Naive thymus-derived CD8-positive, alpha-beta T cell (primary cell): ENCODE measurements at places on chromosomes 12 and 14. TPM values are rescaled to one million over a fixed set of nuclear protein-coding genes. Genes with fewer than 3 reads are reported as not detected.
A peak's percentile ranks its signal among the peaks of the same experiment; 100 is the strongest.

DNA sequence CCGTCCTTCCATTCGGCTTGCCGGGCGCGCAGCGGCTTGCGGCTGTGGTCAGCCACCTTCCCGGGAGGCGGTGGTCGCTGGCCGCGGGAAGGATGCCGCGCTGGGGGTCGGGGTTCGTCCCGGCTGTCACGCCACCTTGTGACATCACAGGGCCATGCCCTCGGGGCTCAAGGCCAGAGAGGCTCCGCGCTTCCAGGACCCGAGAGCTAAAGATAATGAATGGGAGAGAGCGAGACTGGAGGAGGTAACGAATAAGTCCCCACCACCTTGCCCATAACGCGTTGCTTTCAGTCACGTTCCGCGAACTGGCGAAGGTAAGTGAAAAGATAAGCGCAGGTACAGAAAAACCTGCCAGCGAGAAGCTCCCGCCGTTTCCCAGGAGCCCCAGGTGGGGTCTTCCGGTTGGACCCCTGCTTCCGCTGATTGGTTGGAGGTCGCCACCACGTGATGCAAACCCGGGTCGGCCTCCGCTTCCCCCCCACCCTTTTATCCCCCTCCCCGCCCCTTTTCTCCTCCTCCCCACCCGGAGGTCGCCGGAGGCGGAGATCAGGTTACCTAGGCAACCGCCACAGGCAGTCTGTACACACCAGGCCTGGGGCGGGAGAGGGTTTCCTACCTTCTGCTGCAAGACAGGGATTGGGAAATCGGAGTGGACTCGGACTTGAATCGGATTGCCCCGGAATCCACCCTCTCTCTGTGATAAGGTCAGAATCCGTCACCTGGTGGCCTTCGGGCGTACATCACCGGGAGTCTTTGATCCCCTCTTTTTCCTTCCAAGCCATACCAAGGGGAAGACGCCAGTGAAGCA, at the start of gene LRRC9:
Gene LRRC9, plus strand, starts transcription at position 575 of the 808 bp plus-strand sequence.
- peak within 1 kb of the TSS; percentile 93 for H3K27ac ChIP-seq
- peaks cover 5% of the 10 kb centered on the region for H3K27me3 ChIP-seq
- H3K36me3 ChIP-seq = peaks cover 3% of the 10 kb centered on the region
- H3K4me3 ChIP-seq = peak within 1 kb of the TSS; percentile 88
- H3K4me1 ChIP-seq = peaks cover 9% of the 10 kb centered on the region

RNASE7 gene
- not detected for total RNA-seq

GRCh38 chr14:101878822-101879528, 85.4 kb upstream of the DYNC1H1 start:
- peaks cover 54% of the 10 kb centered on the region for H3K36me3 ChIP-seq
- H3K4me1 ChIP-seq = peaks cover 76% of the 10 kb centered on the region
- H3K27me3 ChIP-seq = no peaks in the 10 kb centered on the region
- H3K27ac ChIP-seq = peak overlapping the region; percentile 90

DNA sequence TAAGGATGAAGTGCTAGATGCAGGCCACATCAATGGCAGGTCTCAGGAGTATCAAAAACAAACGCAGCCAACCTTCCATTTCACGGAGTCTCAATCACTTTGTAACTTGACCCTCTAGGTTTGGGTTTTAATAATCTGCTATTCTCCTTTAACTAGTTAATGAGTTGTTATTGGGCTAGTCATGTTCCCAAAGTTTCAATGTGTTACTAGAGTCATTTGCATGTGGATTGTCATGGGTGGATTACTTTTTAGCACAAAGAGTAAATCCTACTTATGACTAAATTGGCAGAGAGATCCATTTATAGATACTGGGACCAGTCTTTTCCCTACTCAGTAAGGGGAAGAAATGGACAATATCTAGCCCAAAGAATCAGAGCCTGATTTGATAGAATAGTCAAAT, 151.0 kb downstream of the BCAT1 start:
- H3K27me3 ChIP-seq = no peaks in the 10 kb centered on the region
- H3K27ac ChIP-seq = no peak overlapping the region
- H3K36me3 ChIP-seq = no peaks in the 10 kb centered on the region
- no peak overlapping the region for H3K4me3 ChIP-seq

GRCh38 chr14:33780035-33780434, 170.8 kb downstream of the EGLN3 start:
- no peaks in the 10 kb centered on the region for H3K36me3 ChIP-seq
- H3K4me1 ChIP-seq = no peaks in the 10 kb centered on the region
- no peak overlapping the region for H3K27ac ChIP-seq
- no peak overlapping the region for H3K4me3 ChIP-seq
- DNase-seq = no peak

DNA sequence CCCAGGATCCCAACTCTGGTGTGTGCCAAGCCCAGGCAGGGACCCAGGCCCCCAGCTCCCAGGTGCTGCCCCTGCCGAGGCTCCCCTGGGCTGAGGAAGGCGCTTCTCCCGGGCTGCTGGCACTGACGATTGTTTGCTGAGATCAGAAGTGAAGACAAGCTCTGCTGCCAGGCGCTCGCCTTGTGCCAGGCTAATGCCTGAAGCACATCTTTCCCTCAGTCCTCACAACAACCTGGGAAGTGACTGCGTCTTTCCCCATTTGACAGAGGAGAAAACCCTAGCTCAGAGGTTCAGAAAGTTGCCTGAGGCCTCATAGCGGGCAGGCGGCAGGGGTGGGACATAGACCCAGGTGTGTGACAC, 36.8 kb downstream of the ANKRD9 start:
- no peak overlapping the region for H3K4me3 ChIP-seq
- no peaks in the 10 kb centered on the region for H3K27me3 ChIP-seq
- no peak for DNase-seq
- peaks cover 28% of the 10 kb centered on the region for H3K36me3 ChIP-seq

TMEM119 gene
- 0.77 TPM for total RNA-seq

DNA sequence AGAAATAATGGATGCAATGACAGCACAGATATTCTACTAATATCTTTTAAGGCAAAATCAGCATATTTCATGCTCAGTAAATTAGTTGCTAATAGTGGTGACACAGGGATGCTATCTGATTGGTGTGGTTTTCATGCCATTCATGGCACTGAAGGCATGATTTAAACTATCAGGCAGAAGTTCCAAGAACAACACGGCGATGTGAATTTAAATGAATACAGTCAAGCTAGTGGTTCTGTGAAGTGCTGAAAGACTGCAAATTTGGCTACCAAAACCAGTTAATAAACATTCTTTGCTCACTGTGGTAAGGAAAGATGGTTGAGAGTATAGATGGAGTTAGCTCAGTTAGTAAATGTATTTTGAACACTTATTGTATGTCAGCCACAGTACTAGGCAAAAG, 272.0 kb upstream of the DIO2 start:
- H3K27ac ChIP-seq = no peak overlapping the region
- H3K27me3 ChIP-seq = no peaks in the 10 kb centered on the region
- H3K4me3 ChIP-seq = no peak overlapping the region
- no peaks in the 10 kb centered on the region for H3K4me1 ChIP-seq

DNA sequence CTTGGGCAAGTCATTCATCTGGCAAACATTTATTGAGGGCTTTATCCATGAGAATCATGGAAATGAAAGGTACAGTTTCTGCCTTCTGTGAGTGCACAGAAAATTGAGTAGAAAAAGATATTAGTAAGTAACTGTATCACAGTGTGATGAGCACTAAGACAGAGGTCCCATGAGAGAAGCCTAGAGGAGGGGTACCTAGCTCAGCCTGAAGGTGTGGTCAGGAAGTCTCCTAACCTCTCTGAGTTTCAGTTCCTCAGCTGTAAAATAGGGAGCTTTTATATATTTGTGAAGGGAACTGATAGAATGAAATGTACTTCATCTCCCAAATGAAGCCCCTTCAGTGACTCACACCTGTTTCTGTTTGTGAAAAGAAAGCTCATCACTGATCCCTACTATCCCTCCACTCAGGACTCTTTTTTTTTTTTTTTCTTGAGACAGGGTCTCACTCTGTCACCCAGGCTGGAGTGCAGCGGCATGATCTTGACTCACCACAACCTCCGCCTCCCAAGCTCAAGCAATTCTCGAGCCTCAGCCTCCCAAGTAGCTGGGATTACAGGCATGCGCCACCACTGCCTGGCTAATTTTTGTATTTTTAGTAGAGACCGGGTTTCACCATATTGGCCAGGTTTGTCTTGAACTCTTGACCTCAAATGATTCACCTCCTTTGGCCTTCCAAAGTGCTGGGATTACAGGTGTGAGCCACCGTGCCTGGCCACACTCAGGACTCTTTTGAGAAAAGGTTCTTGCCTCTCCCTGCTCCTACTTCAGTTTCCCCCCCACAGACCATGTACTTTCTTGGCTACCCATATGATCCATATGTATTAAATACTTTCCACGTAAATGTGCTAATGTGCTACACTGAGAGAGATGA, 93.7 kb upstream of the FUT8 start:
- peaks cover 5% of the 10 kb centered on the region for H3K36me3 ChIP-seq
- H3K27me3 ChIP-seq = no peaks in the 10 kb centered on the region
- peak overlapping the region; percentile 73 for H3K27ac ChIP-seq
- peaks cover 66% of the 10 kb centered on the region for H3K4me1 ChIP-seq

GRCh38 chr12:66726556-66726955, 47.7 kb upstream of the GRIP1 start:
- no peaks in the 10 kb centered on the region for H3K27me3 ChIP-seq
- H3K4me3 ChIP-seq = no peak overlapping the region
- no peak for DNase-seq
- H3K27ac ChIP-seq = no peak overlapping the region
- H3K4me1 ChIP-seq = peaks cover 2% of the 10 kb centered on the region

GRCh38 chr14:78335531-78335930, 165.4 kb downstream of the NRXN3 start:
- no peak overlapping the region for H3K27ac ChIP-seq
- H3K4me3 ChIP-seq = no peak overlapping the region

GRCh38 chr12:108129017-108129812, at the start of gene WSCD2:
WSCD2 (plus strand) TSS chr12:108129288; CDS start chr12:108195833, 66,545 bp downstream.
- no peak for DNase-seq
- peaks cover 73% of the 10 kb centered on the region for H3K27me3 ChIP-seq
- H3K4me1 ChIP-seq = no peaks in the 10 kb centered on the region
- H3K36me3 ChIP-seq = no peaks in the 10 kb centered on the region
- H3K27ac ChIP-seq = no peak within 1 kb of the TSS
- H3K4me3 ChIP-seq = peak within 1 kb of the TSS; percentile 41

- H3K4me1 ChIP-seq = peaks cover 10% of the 10 kb centered on the region
- H3K27me3 ChIP-seq = no peaks in the 10 kb centered on the region
- no peak overlapping the region for H3K27ac ChIP-seq
- no peak overlapping the region for H3K4me3 ChIP-seq
- H3K36me3 ChIP-seq = no peaks in the 10 kb centered on the region
Measured at GRCh38 chr14:32434880-32435279, 105.8 kb downstream of the AKAP6 start.

GRCh38 chr14:55194656-55195355, 3.4 kb upstream of the DLGAP5 start:
- no peaks in the 10 kb centered on the region for H3K36me3 ChIP-seq
- no peak overlapping the region for H3K4me3 ChIP-seq
- H3K27me3 ChIP-seq = no peaks in the 10 kb centered on the region
- DNase-seq = no peak

ENDOU gene
- total RNA-seq = not detected

SALL2 gene
- total RNA-seq = 6.2 TPM

DNA sequence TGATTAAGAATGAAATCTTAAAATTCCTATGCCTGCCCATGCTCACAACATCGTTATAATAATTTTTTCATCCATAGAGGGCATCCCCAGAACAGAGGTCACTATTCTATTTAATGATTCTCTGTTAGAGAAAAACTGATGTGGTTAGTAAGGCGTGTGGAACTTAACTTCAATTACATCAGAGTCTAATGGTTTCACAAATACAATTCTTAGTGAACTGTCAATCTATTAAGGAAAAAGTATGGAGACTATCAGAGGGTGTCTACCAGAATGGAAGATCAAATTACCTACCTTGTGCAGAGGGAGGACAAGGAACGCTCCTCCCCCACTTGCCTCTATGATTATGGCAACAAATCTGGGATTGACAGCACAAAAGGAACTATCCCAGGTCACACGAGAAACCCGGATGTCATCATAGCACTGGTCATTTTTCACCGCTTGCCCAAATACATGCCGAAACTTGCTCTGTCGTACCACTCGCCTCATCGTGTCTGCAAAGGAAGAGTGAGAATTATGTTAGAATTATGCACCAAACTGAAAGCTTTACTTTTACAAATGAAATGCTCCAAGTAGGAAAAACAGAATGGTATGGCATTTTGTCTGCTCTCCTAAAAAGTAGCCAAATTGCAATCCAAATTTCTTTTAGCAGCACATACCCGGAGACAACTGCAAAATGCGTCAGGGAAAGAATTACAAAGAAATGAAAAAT, 30.3 kb downstream of the CORO1C start:
- H3K36me3 ChIP-seq = peaks cover 8% of the 10 kb centered on the region
- H3K27ac ChIP-seq = no peak overlapping the region
- no peak overlapping the region for H3K4me3 ChIP-seq
- DNase-seq = no peak
- peaks cover 25% of the 10 kb centered on the region for H3K4me1 ChIP-seq

DNA sequence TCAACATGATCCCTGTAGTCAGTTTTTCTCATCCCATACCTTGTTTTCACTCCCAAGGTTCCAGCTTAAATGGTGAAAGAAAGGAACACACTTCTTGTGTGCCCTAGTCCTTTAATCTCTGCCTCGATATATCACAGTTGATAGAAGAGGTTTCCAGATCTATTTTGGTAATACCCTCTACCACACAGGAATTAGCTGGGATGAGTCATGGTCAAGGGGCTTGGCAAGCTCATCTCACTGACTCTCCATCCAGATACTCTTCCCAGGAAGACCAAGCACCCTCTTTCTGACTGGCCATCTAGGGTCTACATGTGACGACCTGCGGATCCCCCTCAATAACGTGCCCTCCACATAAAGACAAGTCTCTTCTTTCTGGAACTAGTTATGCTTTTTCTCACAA, 277.9 kb downstream of the ITPR2 start:
- no peak overlapping the region for H3K4me3 ChIP-seq
- no peaks in the 10 kb centered on the region for H3K4me1 ChIP-seq
- no peak overlapping the region for H3K27ac ChIP-seq
- no peak for DNase-seq
- peaks cover 21% of the 10 kb centered on the region for H3K36me3 ChIP-seq

TNS2 gene
- total RNA-seq = 3.0 TPM

DNA sequence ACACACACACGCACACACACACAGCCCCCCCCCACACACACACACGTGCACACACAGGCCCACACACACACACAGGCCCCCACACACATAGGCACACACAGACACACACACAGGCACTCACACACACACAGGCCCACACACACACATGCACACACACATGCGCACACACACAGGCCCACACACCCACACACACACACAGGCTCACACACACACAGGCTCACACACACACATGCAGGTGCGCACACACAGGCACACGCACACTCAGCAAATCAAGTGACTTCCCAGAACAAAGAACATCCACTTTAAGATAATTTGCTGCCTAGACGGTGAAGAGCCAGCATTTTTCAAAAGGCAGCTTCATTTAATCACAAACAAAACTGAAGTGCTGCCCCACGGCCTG, 78.5 kb upstream of the FBRSL1 start:
- no peaks in the 10 kb centered on the region for H3K36me3 ChIP-seq
- no peak for DNase-seq
- H3K4me3 ChIP-seq = no peak overlapping the region
- peak overlapping the region; percentile 57 for H3K27ac ChIP-seq
- H3K27me3 ChIP-seq = no peaks in the 10 kb centered on the region

GRCh38 chr12:18798535-18799361, 60.8 kb downstream of the CAPZA3 start:
- H3K27ac ChIP-seq = no peak overlapping the region
- H3K27me3 ChIP-seq = no peaks in the 10 kb centered on the region
- H3K36me3 ChIP-seq = no peaks in the 10 kb centered on the region
- DNase-seq = no peak
- H3K4me3 ChIP-seq = no peak overlapping the region

- no peak overlapping the region for H3K4me3 ChIP-seq
- no peak overlapping the region for H3K27ac ChIP-seq
- DNase-seq = no peak
- H3K36me3 ChIP-seq = no peaks in the 10 kb centered on the region
- H3K4me1 ChIP-seq = no peaks in the 10 kb centered on the region
Measured at GRCh38 chr14:95290871-95291431, 28.8 kb downstream of the CLMN start.
